ENCODE measurements at places on chromosomes 5 and 9. TPM values are rescaled to one million over a fixed set of nuclear protein-coding genes. Genes with fewer than 3 reads are reported as not detected.

DNA sequence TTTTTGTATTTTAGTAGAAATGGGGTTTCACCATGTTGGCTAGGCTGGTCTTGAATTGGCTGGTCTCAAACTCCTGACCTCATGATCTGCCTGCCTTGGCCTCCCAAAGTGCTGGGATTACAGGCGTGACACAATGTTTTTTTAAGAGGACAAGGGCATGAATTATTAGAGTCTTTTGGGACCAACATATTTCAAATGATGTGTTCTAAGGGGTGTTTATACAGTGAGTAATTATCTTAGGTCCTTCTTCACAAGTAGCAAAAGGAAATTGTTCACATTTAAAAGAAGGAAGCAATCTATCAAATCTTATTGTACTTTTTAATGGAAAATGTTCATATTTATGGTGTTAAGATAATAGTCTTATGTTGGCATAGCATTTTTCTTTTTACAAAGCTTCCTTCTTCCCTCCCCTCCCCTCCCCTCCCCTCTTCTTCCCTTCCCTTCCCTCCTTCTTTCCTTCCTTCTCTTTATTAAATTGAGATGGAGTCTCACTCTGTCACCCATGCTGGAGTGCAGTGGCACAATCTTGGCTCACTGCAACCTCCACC is 6.7 kb downstream of the GNG10 start:
- DNase-seq: no peak

Gene DIRAS2
- not detected for total RNA-seq

- DNase-seq: no peak
Measured at GRCh38 chr5:171314728-171315385, 5.8 kb downstream of the TLX3 start.

DNA sequence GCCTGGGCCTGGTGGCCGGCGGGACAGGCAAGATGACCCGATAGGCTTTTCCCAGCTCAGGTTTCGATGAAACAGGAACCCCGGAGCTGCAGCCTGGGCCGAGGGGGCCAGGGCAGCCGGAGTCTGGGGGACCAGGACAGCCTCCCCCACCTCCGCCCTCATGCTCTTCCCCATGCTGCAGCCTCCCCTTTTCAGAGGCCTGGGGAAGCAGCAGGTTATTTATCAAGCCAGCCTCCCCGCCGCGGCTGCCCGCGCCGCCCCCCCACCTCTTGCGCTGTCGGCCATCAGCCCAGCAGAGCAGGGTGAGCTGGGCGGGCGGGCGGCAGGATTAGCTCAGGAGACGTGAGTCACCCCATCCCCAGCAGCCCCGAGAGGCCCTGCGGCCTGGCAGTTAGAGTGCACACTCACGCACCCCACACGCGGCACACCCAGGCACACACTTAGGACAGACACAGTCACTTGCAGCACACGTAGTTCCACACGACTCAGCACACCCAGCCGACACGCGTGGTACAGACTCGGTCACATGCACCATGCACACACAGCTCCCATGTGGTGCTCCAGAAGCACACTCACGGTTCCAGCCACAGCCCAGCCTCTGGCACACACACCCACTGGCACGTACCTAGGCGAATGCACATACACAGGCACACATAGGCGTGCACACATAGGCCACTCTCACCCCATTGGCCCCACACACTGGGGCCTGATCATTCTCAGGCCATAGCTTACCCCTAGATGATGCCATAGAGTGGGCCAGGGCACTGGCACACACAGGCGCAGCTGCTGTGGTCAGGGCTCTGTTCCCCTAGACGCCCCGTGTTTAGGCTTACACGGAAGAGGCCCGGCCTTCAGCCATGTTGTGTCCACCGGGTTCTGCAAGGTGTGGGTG is 13.0 kb downstream of the CXXC5 start:
- peak; percentile 100 for DNase-seq

DNA sequence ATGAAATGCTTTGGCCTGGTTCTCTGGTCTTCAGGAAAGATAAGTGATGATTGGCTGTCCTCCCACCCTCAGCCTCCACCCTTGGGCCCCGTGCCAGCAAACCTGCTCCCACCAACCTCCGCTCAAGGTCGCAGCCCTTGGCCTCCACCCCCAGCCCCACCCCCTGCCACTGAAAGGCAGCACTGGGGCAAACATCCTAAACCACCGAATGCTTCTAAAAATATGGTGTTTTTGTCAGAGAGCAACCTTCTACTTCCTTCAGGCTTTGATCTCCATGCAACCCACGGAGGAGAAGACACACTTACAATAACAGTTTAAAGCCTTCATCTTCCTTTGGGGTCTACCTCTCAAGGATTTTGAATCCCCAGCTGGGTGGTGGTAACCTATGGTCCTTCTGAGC is 24.0 kb upstream of the TCF7 start:
- DNase-seq: no peak

DNA sequence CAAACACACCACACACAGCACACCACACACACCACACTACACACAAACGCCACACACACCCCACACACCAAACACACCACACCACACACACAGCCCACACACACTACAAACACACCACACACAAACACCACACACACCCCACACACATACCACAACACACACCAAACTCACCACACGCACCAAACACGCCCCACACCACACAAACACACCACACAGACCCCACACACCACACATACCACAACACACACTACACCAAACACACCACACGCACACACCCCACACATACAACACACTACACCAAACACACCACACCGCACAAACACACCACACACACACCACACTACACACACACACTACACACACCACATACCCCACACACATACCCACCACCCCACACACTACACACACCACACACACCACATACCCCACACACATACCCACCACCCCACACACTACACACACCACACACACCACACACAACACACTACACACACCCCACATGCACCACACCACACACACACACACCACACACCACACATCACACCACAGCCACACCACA is 151.2 kb downstream of the ERCC6L2 start:
- DNase-seq: no peak

GRCh38 chr9:76374783-76375559 is 19.3 kb downstream of the RFK start:
- DNase-seq: peak; percentile 81

Gene FIBCD1
- not detected for total RNA-seq

Gene PCDHGB7
- 0.10 TPM for total RNA-seq

GRCh38 chr5:179120951-179121666 is 60.9 kb downstream of the ZNF354C start:
- DNase-seq: no peak

Gene WDR38
- not detected for total RNA-seq

- no peak for DNase-seq
Measured at GRCh38 chr5:6496636-6497035, 48.0 kb downstream of the UBE2QL1 start.

- DNase-seq: no peak
Measured at GRCh38 chr5:111472579-111472978, 39.8 kb downstream of the STARD4 start.

Gene GPSM1
- total RNA-seq: 46.3 TPM

Gene FAM151B
- 2.6 TPM for total RNA-seq

- peak; percentile 59 for DNase-seq
Measured at GRCh38 chr9:92911511-92912475, 34.0 kb upstream of the ZNF484 start.

DNA sequence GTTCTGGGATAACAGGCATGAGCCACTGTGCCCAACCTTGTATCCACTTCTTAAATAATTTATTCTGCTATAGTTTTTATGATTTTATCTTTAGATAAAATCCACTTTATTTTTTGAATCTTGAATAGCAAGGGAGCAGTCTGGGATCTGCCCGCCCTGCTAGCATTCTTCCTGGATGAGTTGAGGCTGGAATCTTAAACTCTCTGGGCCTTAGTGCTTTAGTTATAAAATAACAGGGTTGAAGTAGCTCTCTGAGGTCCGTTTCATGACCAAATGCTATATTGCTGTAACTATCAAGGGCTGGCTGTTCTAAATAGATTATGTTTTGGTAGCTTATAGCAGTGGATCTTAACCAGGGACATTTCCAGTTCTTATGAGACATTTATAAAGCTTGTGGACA is 20.8 kb downstream of the ACER2 start:
- DNase-seq: no peak

DNA sequence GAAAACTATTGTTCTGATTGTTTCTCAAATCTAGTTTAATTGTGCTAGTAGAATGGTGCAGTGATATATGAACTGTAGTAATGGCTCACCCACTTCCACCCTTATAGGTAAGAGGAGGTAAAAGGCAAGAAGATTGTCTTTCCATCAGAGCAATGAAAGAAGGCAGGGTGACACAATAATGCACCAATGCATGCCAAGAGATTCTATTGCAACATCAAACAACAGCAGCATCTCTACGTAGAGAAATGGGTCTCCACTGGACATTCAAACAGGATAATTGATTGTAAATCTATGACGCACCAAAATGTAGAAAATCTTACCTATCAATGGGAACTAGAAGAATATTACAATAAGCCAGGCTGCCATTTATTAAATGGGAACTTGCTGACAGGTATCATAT is 107.0 kb upstream of the ISL1 start:
- DNase-seq: no peak

Gene GABRG2
- total RNA-seq: not detected

GRCh38 chr5:19771174-19771835 is 216.7 kb downstream of the CDH18 start:
- peak; percentile 15 for DNase-seq

Gene CARTPT
- total RNA-seq: not detected

Gene TMC1
- total RNA-seq: not detected

Gene PKD2L2
- not detected for total RNA-seq

DNA sequence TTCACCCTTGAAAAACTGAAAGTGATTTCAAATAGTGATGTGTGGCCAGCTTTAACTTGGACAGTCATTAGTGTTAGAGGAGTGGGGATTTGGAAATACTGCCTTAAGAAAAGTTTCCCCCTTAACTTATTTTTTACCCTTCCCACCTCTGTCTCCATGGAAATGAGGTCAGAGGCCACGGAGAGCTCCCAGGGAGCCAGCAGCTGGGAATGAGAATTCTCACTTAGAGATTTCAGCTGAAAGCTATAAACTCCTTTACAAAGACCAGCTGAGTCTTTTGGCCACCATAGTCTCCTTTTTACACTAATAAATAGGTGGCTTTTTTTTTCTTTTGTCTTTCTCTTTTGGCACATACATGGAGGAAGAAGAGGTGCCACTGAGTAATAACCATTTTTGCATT is 45.7 kb upstream of the PIK3R1 start:
- DNase-seq: no peak

DNA sequence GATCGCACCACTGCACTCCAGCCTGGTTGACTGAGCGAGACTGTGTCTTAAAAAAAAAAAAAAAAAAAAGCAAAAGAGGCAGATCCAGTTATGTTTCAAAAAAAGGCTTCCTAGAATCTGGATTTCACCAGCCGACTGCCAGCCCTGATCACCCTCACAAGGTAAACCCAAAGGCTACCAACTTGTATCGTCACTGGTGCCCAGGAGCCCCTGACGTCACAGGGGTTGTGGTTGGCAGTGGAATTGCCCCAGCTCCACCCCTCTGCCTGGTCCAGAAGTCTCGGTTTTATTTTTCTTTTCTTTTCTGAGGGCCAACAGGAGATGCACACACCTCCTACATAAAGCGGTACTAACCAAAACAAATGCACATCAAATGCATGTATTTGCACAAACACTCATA is 6.0 kb upstream of the LMX1B start:
- no peak for DNase-seq

- no peak for DNase-seq
Measured at GRCh38 chr5:151098768-151099121, 17.9 kb upstream of the TNIP1 start.

Gene SPOCK1
- 37.9 TPM for total RNA-seq

DNA sequence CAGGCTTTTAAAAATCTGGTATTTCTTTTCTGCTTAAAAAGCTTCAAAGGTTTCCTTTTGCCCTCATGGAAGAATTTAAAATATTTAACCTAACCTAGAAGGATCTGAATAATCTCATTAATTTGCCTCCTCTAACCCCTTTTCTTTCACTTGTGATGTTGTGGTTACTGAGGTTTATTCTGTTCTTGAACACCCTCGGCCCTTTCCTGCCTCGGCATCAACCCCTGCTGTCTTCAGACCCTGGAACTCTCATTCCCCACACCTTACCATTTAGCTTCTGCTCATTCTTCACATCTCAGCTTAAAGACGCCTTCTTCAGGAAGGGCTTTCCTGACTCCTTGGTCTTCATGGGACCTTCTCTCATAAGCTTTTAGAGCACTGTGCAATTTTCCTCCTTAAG is 131.4 kb upstream of the MAN2A1 start:
- no peak for DNase-seq

Gene FAM200C
- 6.3 TPM for total RNA-seq

DNA sequence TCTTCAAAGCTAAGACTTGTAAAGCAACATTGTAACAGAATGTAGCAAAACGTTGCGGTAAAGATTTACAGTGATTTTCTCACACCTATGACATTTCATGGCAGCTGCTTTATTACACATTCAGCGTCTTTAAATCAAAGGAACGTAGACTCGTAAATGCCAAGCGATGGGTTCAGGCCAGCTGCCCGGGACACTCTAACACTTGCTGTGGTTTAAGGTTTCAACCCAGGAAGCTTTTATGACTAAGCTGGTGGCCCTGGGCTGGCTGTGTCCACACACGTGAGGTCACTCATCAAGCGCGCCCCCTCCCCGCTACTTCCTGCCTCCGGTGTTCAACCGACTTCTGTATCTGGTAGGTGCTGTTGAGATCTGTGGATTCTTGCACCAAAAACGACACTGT is 2.5 kb downstream of the SLC6A18 start:
- peak; percentile 59 for DNase-seq

Gene TAF11L10
- not detected for total RNA-seq

- no peak for DNase-seq
Measured at GRCh38 chr5:131550606-131551005, 84.4 kb downstream of the RAPGEF6 start.

DNA sequence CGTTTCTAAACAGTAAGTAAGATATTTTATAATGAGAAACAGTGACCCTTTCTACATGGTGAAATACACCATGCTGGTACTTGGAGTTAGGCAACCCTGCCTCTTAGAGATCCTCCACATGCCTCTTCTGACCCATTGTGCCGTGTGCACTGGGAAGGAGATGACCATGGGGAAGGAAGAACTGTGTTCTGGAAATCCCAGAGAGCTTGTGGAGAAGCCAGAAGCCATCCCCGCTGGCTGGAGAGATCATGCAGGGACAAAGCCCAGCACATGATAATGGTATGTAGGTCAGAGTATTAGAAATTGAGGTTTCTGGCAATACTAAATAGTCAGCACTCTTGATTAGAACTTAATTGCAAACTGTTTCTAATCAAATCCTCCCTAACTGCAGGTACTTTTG is 307.3 kb downstream of the FBXL7 start:
- no peak for DNase-seq

GRCh38 chr9:126147186-126147935 is 179.3 kb upstream of the MVB12B start:
- DNase-seq: no peak

Data from MG63 (cell line).